ENCODE measurements at places on chromosomes 6 and 20.

DNA sequence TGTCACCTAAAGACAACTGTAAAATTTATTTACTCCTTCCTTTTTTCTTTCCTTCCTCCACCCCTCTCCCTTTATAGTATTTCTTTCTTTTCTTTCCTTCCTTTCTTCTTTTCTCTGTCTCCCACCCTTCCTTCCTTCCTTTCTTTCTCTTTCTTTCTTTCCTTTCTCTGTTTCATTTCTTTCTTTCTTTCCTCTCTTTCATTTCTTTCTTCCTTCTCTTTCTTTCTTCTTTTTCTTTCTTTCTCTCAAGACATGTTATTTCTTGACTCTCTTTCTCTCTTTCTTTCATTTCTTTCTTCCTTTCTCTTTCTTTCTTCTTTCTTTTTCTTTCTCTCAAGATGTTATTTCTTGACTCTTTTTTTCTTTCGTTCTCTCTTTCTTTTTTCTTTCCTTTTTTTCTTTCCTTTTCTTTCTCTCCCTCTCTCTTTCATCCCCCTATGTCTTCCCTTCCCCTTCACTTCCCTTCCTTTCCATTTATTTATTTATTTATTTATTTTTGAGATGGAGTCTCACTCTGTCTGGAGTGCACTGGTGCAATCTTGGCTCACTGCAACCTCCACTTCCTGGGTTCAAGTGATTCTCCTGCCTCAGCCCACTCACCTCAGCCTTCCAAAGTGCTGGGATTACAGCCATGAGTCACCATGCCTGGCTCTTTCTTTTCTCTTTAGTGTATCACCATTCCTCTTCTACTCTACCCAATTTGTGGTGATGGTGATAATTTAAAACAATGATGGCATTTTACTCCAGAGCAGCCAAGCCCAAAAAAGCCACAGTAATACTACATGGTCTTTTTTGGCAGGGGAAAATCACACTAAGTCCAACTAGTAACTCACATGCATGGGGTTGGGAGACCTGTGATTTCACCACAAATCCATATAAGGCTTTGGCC lies 188.2 kb downstream of the ADGRG6 start:
- no peak for DNase-seq

GRCh38 chr6:69735027-69735426 lies 61.8 kb downstream of the LMBRD1 start:
- DNase-seq: no peak

- no peak for DNase-seq
These were observed 82.3 kb downstream of the GMPR start for GRCh38 chr6:16320533-16321340.

DNA sequence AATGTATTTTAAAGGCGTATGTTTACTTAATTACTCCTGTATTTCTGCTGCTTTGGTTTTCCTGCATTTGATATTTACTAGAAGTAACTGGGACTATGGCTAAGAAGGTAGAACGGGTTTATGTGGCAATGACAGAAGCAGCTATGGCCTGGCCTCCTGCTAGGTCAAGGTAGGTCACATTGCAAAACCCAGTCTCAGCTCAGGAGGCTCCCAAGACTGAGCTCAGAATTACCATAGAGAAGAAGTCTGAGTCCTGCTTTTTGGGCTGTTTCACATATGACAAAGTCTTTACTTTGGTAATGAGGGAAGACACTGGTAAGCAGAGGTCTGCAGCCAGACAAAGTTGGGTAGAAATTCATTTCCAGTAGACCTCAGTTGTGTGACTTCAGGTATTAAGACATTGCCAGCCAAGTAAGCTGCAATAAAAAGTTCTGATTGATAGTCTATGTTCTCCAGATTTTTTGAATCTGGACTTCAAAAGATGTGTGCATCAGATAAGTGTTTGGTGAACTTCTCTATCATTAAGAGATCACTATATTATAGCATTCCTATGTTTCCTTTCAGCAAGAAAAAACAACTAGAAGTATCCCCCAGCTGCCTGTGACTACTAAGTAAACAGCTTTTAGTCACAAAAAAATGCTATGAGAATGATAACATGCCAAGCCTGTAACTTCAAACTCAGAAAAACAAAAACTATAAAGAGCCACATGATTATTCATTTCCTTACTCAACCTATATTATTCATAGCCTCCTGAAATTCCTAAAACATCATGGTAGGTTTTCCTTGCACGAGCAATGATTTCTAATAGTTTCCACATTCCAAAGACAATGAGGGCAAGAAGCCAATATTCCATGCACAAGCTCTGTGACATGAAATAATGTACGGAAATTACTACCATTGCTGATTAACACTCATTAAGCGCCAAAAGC lies 312.3 kb downstream of the HAO1 start:
- no peak for DNase-seq

DNA sequence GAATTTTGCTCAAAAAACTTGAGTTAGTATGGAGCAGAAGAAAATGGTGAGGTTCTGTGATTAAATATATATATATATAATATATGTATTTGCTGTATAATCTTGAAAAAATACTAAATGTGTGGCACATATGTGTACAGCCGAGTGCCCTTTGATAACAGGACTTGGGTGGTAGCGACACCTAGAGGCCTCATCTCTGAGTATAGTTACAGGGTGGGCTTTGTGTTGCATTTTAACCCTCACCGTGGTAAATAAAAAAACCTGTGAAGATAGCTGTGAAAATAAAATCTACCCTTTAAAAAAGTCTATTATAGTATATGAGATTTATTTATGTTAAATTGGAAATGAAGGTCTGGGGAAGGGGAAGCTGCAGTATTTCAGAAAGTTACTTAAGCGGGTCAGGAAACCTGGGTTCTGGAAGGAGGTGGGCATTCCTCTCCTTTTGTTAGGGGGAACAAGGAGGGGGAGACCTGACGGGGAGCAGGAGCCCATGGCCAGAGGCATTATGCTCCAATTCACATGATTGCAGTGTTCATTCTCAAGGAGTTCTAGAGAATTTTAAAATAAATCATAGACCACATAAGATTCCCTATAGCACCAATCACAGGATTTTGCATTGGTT lies 82.7 kb downstream of the SH3BGRL2 start:
- no peak for DNase-seq

- no peak for DNase-seq
These were observed 18.3 kb downstream of the DSP start for GRCh38 chr6:7559651-7560385.

GRCh38 chr6:75673884-75674283 lies 72.2 kb downstream of the SENP6 start:
- DNase-seq: no peak
